Activated naive CD8-positive, alpha-beta T cell treated with anti-CD3 and anti-CD28 coated beads, Interleukin-2, amount 50 U/mL, for 24 hours (primary cell): ENCODE measurements at places on chromosomes 6 and 20.

GRCh38 chr6:78605909-78606446, 261.4 kb upstream of the IRAK1BP1 start:
- DNase-seq: no peak

DNA sequence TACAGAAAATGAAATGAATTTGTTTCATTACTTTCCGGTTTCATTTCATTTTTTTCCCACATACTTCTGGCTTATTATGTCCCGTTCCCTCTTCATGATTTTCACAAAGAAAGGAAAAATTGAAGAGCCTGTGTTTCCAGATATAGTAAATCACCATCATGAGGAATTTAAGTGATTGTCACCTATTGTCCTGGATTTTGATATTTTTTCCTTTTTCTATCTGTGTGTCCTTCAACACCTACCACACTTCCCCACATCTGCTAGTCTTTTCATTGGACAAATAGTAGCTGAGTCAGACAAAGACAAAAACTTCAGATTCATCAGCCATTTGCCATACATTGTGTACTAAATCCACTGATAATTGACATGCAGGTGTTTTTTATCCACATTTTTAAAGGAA, 258.2 kb upstream of the HSF2 start:
- DNase-seq: no peak

DNA sequence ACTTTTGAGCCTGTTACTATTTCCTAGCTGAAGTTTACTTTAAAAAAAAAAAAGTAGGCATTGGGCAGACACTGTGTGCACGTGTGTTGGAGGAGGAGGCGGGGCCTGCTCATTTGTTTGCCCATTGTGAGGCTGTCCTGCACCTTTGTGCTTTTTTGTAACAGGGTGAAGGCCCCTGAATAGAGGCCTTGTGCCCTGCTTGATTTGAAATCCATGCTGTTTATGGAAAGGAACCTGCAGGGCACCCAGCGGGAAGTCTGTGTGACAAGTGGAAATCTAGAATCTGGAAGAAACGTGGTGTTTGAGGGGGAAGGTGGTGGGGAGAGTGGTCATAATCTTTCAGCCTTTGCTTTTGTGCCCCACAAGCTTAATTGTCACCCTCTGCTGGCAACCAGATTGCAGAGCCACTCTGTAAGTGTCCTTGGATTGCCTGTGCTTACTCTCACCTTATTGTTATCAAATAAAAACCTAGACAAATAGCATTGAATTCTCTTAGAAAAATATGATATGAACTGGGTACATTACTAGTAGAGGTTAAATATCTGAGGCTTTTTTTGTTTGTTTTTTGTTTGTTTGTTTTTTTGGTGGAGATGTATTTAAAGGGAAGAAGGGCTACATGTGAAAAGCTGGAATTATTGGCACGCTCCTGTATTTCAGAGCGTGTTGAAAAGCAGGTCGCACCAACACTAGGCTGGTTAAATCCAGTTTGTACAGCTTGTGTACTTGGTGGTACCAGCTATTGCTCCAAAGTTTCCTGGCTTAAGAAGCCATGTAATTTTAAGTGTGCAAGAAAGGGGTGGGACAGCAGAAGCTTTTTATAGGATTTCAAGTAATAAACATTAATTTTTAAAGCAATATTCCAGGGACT, 156.3 kb downstream of the ARID1B start:
- DNase-seq: no peak

DNA sequence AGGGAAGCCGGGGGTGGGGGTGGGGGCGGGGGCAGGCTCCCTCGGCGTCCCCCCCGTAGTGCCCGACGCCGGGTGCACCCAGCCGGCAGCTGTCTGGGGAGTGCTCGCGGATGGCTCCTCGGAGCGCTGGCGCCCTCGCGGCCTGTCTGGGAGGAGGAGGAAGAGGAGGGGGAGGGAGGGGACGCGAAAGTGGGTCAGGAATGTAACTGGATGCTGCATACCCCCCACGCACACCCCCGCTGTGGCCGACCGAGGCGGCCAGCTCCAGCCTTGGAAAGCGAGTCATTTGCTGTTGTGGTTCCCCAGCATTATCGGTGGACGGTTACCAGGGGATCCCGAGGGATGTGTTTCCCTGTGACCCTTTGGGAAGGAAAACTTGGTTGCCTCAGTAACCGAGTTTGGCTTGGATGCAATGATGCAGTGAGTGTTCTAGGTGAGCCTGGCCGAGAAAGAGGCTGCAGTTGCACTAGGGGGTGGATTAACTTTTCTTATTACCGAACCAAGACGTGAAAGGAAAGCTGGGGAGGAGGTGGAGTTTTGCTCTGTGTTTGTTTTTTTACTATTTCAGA, 55.2 kb upstream of the RREB1 start:
- DNase-seq: peak; percentile 20

DNA sequence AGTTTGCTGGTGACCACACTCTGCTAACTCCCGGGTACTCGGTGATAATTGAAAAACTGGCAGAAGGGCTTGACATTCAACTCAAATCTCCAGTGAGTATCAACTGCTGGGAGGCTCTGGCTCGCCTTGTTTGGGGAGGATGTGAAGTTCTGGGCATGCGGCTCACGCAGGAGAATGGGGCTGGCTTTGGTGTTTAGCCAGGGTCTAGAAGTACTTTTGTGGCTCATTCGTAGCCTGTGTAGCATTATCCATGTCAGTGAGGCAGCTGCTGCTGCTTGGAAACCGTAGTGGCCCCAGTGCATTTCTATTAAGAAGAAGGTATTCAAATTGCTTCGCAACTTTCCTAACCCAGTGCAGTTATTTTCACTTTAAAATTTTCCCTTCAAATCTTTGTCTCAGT, 52.2 kb downstream of the KDM1B start:
- DNase-seq: no peak

- DNase-seq: no peak
These were observed 148.6 kb downstream of the SOBP start for GRCh38 chr6:107638493-107638892.

- DNase-seq: no peak
These were observed 16.4 kb downstream of the RNF24 start for GRCh38 chr20:3998998-3999397.

DNA sequence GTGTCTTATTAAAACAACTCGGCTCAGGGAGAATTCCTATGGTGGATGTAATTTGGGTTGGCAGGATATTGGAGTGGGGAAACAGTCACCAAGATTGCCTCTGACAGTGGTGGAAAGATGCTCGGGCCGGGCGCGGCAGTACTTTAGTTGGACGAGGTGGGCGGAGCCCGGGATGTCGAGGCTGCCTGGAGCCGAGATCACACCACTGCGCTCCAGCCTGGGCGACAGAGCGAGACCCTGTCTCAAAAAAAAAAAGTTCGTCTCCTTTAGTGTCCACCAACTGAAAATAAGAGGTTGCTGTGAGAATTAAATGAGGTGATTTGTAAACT, 621 bp downstream of the NOL7 start:
- DNase-seq: peak; percentile 67

GRCh38 chr6:46062312-46062711, 46.7 kb upstream of the CLIC5 start:
- DNase-seq: no peak

- DNase-seq: peak; percentile 83
These were observed 37.7 kb downstream of the KCNQ2 start for GRCh38 chr20:63434599-63435378.

- no peak for DNase-seq
These were observed 46.0 kb downstream of the E2F3 start for GRCh38 chr6:20447581-20448132.

DNA sequence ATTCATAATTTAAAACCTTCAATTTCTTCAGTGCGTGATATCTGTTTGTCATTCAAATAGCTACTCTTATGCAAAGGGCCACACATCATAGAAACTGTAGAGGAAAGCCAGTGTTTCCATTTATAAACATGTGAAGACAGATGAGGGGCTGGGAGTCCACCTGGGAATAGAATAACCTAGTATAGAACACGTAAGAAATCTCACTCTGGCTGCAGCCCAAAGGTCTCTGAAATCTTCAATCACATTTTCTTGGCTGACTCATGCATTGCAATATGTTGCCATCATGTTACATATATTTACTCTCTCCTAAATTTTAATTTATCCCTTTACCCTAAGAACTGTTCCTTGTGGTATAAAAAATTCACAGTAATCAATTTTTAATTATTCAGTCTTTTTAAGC, 123.2 kb downstream of the ELOVL4 start:
- no peak for DNase-seq

- DNase-seq: no peak
These were observed 203.2 kb downstream of the ANKRD60 start for GRCh38 chr20:58025233-58025632.

- DNase-seq: no peak
These were observed 37.7 kb upstream of the SIRPA start for GRCh38 chr20:1857466-1857865.

DNA sequence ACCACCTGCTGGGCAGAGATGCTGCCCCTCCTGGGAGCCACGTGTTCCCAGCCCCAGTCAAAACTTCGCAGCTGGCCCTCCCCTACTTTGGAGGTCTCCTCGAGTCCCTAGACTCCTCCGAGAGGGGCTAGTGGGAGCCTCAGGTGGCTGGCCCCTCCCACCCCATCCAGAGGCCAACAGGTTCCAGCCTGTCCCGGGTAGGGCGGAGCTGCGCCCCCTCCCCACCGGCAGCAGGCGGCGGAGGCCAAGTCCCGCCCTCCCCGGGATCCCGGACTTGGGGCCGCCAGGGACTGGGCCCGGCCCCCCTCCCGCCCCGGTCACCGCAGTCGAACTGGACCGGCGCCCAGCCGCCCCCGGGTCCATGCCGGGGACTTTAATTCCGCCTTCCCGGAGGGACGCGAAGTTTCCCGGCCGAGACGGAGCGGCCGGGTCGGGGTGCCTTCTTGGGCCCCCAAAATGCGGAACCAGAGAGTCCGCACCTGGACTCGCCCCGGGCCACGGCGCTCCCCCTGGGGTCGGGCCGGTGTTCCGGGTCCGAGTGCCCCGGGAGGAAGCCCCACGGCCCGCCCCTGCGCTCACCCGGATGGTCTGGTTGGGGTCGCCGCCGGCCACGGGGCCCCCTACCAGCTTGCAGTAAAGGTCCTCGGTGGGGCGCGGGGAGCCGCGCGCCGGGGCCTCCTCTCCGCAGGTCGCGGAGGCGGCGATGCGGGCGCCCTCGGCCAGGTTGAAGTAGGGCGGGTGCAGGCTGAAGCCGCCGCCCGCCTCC, 559 bp downstream of the LAMA5 start:
- DNase-seq: no peak

DNA sequence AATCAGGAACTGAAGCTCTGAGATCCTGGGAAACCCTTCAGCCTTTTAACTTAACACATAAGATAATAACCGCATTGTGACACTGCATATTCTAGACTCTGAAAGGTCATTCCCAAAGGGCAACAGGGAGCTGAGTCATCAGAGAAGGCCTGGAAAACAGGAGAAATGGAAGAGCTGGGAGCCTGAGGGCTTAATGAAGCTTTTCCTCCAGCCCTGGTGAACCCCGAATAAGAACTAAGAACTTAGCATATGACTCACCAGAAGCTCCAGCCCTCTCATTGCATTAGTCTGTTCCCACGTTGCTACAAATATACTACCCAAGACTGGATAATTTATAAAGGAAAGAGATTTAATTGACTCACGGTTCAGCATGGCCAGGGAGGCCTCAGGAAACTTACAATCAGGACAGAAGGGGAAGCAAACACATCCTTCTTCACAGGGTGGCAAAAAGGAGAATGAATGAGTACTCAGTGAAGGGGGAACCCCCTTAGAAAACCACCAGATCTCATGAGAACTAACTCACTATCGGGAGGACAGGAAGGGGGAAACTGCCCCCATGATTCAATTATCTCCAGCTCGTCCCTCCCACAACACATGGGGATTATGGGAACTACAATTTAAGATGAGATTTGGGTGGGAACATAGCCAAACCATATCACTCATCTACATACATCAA, 648.5 kb downstream of the TFAP2A start:
- DNase-seq: no peak
